Osteocyte (in vitro differentiated cells): ENCODE measurements at places on chromosomes 6 and 20.

DNA sequence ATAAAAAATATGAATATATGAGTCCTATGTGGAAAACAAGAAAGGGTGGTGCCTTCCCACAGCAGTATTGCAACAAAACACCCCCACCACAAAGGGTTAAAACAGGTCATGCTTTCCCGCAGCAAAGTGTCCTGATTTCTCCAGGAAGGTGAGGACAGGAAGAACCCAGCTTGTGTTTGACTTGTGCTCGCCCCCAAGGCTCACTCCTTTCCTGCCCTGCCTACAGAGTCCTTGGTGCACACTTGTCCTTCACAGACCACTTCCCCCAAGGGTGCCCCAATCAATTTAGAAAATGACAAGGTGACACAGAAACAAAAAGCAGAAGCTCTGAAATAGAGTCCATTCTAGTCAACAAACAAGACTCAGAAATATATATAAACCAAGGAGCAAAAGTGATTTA is 237.4 kb downstream of the PTPRK start:
- DNase-seq: no peak

GRCh38 chr6:125314009-125314581 is 12.3 kb upstream of the HDDC2 start:
- no peak for DNase-seq

DNA sequence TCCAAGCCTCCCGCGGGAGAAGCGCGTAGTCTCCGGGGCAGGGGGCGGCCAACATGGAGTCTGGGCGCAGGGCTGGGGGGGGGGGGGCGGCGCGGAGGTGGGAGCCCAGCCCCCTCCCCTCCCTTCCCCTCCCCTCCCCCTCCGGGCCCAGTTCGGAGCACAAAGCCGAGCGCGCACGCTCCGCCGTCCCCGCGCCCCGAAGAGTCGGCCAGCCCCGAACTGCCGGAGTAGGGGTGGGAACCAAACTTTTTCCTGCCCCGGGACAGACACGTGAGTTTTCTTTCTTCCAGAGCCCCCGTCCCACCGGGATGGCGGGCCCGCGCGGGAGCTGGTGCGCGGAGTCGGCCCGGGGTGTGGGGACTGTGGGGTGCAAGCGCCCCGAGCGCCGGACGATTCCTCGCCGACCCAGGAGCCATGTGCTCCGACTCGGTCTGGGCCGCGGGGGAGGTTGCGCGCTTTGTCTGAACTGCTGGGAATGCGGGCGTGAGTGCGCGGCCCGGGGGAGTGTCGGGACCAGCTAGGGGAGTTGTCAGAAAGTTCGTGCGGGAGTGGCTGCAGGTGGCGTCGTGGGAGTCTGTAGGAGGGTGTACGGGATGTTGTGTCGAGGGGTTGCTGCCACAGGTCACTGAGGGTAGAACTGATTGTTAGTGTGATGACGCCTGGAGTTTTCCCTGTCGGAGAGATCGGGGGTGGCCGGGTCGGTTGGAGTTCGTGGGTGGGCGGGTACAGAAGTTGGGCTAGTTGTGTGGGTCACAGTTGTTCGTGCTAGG is 1.2 kb downstream of the TGIF2 start:
- no peak for DNase-seq

- DNase-seq: no peak
These were observed 62.9 kb downstream of the EFHC1 start for GRCh38 chr6:52482903-52483670.

DNA sequence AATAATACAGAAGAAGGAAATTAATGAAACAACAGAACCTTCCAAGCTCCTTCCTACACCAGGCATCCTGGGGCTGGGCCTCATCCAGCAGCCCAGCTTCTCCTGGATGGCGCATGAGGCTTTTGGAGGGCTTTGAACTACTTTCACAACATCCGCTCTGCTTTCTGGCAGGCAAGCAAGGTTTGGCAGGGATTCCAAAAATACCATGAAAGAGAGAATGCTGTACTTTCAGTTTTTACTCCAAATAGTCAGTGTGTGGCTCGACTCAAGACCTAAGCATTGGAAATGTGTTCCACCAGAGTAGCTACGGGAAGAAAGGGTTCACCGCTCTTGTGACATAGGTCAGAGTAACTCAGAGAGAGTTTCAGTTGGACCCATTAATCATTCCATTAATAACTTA is 125.4 kb downstream of the OPRM1 start:
- DNase-seq: no peak

DNA sequence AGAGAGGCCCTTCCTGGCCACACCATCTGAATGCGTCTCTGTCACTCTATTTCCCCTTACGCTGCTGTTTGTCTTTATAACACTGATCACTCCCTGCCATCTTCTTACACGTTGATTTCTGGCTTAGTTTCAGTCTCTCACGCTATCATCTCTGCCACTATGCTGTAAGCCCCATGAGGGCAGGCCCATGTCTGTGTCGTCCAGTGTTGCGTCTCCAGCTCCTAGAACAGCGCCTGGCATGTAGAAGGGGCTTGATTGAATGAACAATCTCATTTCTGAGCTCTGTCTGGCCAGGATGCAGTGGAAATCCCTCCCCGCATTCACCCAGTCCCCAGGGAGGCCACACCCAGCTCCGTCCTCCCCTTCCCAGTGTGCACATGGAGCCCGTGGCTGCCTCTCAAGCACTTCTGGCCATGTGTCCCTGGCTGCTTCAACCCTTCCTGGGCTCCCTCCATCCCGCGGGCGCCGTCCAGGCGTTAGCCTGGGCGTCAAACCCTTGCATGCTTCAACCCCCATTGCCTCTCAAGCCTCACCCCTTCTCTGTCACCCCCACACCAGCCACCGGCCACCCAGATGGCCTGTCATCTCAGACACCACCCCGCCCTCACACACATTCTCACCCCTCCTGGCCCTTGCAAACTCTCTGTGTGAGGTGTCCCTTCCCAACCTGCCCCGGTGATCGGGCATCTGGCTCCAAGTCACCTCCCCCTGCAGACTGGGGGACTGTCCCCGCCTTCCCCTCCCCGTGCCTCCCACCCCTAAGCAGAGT is 71.1 kb downstream of the SRC start:
- no peak for DNase-seq

DNA sequence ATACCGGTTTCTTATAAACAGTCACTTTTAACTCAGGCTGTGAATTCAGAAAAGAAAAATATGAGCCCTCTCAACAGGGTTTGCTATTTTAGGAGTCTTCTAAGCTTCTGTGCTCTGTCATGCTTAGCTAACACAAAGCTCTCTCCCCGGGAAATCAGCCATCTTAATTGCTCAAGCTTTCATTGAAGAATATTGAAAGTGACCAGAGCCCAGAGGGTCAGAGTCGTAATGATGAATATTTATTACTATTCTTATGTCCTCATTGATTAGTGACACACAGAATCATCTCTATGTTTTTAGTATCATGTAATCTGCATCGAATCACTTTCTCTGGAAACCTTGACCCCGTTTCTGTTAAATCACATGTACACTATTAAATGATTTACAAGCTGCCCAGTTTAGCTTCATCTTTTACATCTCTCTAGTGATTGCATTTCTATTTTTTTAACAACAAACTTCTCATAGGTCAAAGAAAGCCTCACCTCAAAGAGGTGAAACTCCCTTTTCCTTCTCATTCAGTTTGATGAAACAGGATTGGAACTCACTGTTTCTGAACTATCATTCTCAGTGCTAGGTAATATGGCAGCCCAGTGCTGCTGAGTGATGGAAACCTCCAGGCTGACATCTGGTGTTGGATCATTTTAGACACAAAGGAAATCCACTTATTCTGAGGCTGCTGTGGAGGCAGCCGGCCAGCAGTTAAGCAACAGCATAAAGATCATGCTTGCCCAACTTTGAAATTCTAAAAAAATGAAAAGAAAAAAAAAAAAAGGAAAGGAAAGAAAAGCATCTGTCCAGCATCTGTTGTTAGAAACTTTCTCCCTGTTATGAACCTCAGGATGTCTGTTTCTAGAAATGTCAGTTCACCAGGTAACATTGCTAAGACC is 96.3 kb downstream of the RFPL4B start:
- DNase-seq: no peak

GRCh38 chr20:60960500-60960899 is 291.6 kb upstream of the CDH4 start:
- DNase-seq: no peak

- DNase-seq: no peak
These were observed 51.3 kb downstream of the ADAT2 start for GRCh38 chr6:143399176-143399575.

GRCh38 chr6:136236466-136237293 is 13.4 kb downstream of the MTFR2 start:
- DNase-seq: no peak

DNA sequence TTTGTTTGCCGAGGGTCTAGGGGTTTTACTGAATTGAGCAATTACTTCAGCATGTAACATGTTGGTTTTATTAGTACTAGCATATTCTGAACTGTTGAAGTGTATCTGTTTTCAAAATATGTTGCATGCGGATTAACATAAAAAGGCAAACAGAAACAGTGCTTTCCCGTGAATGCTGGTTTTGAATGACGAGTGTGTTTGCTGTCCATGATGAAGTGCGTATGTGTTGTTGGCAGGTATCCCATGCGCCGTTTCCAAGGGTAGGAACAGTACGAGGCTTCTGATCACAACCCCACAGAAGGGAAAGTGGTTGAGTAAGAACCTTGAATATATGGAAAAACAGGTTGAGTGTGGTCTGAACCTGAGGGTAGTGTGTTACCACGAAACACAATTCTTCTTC is 232.9 kb downstream of the SAMD5 start:
- no peak for DNase-seq

- DNase-seq: no peak
These were observed 6.7 kb downstream of the TGIF2 start for GRCh38 chr20:36579996-36580545.

DNA sequence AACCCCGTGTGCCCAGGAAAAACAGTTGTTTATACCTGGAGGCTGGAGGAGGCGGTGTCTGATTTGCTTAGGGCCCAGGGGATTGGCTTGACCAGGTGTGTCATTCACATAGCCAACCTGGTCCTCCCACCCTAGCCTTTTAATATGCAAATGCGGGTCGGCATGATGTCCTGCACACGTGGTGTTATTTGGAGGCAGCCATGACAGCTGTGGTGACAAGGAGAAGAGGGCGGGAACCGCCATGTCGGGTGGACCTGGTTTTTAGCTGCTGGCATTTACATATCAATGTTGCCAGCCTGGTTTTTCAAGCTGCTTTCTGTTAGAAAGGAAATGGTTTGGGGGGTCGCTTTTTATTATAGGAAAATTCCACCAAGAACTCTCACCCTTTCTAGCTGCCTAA is 291.4 kb upstream of the QKI start:
- DNase-seq: no peak

- DNase-seq: no peak
These were observed 169.1 kb upstream of the CDYL start for GRCh38 chr6:4606821-4607704.

DNA sequence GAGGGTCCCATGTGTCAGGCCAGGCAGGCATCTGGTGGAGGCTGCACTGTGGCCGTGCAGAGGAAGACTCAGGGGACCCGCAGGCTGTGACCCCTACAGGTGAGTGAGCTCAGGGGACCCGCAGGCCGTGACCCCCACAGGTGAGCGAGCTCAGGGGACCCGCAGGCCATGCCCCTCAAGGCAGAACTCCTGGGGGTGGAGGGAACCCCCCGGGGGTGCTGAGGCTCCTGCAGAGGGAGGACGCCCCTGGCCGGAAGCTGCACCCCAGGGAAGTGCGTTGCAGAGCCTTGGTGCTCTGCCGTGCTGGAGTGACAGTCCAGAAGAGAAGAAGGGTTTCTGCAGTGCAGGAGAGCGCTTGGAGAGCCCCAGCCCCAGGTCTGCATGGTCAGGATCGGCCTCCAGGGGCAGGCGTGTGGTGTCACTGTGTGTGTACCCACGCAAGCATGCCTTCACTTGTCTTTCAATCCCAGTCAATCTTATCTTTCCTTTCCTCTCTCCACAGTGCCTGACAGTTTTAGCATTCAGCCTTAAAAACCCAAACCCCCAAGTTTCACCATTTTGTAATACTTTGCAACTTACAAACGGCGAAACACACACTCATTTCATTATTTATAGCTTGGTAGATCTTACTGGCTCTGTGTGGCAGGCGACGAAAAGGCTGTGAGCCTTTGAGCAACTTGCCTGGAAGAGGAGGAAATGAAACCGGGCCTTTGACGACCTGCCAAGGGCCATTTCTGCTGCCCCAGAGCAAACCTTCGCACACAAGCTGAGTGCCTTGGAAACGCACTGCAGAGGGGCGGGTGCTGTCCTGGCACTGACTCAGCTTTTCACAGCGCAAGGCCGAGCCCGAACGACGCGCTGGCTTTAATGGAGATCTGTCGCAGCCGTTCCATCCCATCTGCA is 101.4 kb upstream of the AGPAT4 start:
- no peak for DNase-seq

DNA sequence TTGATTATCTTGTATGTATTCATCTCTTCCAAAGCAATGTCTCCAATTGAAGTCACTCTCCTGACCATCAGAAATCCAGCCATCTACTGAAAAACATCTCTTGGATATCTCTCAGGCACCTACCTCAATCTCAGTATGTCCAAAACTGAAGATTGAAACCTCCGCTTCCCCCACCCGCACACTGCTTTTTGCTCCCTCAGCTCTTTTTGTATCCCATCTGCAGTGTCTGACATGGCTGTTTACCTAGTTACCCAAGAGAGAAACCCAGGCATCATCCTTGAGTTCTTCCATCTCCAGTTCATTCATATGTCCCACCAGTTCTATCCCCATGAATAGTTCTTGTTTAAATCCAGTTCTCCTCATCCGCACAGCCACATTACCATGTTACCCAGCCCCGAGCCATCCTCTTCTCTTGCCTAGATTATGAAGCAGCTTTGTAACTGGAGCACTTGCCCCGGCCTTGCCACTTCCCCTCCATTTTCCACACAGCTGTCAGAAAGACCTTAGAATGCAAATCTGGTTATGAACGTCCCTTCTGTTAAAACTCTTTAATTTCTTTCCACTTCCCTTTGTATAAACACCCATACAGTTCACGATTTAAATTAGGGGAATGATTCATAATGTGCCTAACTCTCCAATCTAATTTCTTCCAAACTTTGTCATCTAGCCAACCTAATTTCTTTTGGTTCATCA is 40.5 kb upstream of the GCLC start:
- DNase-seq: no peak

GRCh38 chr20:19835533-19836222 is 77.6 kb downstream of the RIN2 start:
- no peak for DNase-seq

GRCh38 chr6:106749609-106750008 is 120.2 kb downstream of the QRSL1 start:
- DNase-seq: no peak

GRCh38 chr6:37435373-37435772 is 2.4 kb downstream of the CMTR1 start:
- DNase-seq: no peak

GRCh38 chr6:128597956-128598355 is 77.6 kb upstream of the PTPRK start:
- DNase-seq: no peak

DNA sequence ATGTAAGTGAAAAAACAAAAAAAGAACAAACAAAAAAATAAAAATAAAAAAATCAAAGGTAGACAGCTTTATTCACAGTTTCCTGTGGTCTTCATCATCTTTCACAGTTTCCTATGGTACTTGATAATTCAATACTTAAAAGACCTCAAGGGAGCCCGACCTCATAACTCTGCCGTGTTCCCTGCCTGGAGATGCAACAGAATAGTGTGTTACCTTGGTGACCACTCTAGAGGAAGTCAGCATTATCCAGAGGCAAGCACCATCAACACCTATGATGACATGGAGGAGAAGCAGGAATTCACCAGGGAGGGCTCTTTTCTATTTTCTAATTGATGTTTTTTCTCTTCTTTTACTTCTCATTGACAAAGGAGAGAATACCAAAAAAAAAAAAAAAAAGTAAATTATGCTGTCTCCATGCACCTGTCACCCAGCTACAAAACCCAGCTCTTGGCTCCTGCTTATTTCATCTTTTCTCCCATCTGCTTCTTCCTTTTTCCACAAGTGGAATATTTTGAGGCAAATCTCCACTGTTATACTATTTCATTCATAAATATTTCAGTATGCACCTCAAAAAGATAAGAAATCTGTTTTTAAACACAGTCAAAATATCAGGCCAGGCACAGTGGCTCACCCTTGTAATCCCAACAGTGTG is 95.8 kb upstream of the STXBP5 start:
- DNase-seq: no peak
